ENCODE measurements at places on chromosomes 16 and 17. TPM values are rescaled to one million over a fixed set of nuclear protein-coding genes. Genes with fewer than 3 reads are reported as not detected.

Gene MARCHF10
- 0.40 TPM for total RNA-seq

Gene USP43
- total RNA-seq = 3.0 TPM

Gene NRN1L
- total RNA-seq = 1.3 TPM

Gene NOD2
- 2.9 TPM for total RNA-seq

Gene PRSS53
- 5.1 TPM for total RNA-seq

Gene KRT23
- 0.83 TPM for total RNA-seq

Gene MCRIP1
- 84.2 TPM for total RNA-seq

Gene HSBP1
- total RNA-seq = 34.8 TPM

Gene ODF4
- total RNA-seq = not detected

Gene KCNH6
- not detected for total RNA-seq

Gene KRT20
- not detected for total RNA-seq

Gene STXBP4
- 4.9 TPM for total RNA-seq

Gene CFAP97D1
- total RNA-seq = not detected

Gene JPT2
- total RNA-seq = 12.2 TPM

Gene WDR90
- 16.7 TPM for total RNA-seq

Gene SLC2A4
- total RNA-seq = not detected

Gene CDC42EP4
- 4.4 TPM for total RNA-seq

Gene EMC6
- 29.3 TPM for total RNA-seq

Gene NGFR
- total RNA-seq = 1.8 TPM

Gene TP53TG3B
- total RNA-seq = not detected

Gene SDR42E1
- total RNA-seq = 3.6 TPM

Gene KSR1
- 63.1 TPM for total RNA-seq

Gene MMP2
- not detected for total RNA-seq

Gene TNP2
- not detected for total RNA-seq

Gene NR1D1
- 9.9 TPM for total RNA-seq

Gene CEP295NL
- 2.1 TPM for total RNA-seq

Gene MEIOB
- total RNA-seq = not detected

Gene SLC16A5
- 11.2 TPM for total RNA-seq

Gene MYL4
- not detected for total RNA-seq

Gene FAM171A2
- total RNA-seq = 0.24 TPM

Gene CCL4
- 476 TPM for total RNA-seq

Gene WSCD1
- total RNA-seq = 1.9 TPM

Gene PTGES3L
- total RNA-seq = not detected

Gene BICDL2
- not detected for total RNA-seq

Gene GAST
- total RNA-seq = not detected

Gene ADORA2B
- total RNA-seq = 0.14 TPM

Gene TEX14
- total RNA-seq = 0.89 TPM

Gene PRAC2
- total RNA-seq = not detected

Gene TAC4
- total RNA-seq = not detected

Gene SLC5A10
- total RNA-seq = 0.28 TPM

Gene MPV17L
- 0.12 TPM for total RNA-seq

Gene MRPL45
- total RNA-seq = 12.6 TPM

Gene EVPL
- 0.94 TPM for total RNA-seq

Gene SGCA
- not detected for total RNA-seq

Gene ACTG1
- total RNA-seq = 1,901 TPM

Gene MPDU1
- total RNA-seq = 29.2 TPM

Gene NPIPA5
- 1.0 TPM for total RNA-seq

Gene NPIPA8
- total RNA-seq = not detected

Gene PDK2
- 23.6 TPM for total RNA-seq

Gene TP53TG3C
- not detected for total RNA-seq

Gene FBRS
- 172 TPM for total RNA-seq

Data from natural killer cell (primary cell).